ENCODE measurements at places on chromosomes 2 and 18.

- no peak for DNase-seq
Observed at GRCh38 chr2:241989074-241989473, 119.5 kb downstream of the RTP5 start.

DNA sequence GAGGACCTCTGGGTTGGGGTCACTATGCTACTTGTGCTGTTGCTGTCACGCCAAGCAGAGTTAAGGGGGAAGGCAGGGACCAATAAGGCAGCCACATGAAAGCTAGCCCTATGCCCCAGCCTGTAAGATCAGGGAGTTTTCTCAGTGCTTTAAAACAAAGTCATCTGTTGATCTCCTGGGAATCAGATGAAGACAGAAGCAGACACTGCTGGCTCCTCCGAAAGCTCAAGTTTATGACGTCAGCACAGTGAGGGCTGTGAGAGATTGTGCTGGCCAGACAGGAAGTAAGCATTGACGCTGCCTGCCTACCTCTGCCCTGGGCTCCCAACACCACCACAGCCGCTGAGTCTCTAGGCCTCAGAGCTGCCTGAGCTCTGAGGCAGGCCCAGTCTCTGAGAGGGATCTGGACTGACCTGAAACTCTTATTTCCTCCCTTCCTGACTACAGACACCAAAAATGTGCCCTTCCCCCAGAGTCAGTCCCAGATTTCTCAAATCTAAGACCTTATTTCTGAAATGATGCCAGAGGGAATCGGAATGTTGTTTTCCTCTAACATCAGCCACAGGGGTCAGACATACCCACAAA lies 118.1 kb upstream of the EPAS1 start:
- peak; percentile 74 for DNase-seq

- peak; percentile 4 for DNase-seq
Observed at GRCh38 chr2:193584522-193584938, 1389.8 kb upstream of the TMEFF2 start.

GRCh38 chr2:199756743-199757142 lies 94.2 kb downstream of the FTCDNL1 start:
- DNase-seq = no peak

GRCh38 chr18:39366656-39367055 lies 1801.1 kb upstream of the CELF4 start:
- no peak for DNase-seq

GRCh38 chr2:45607701-45608100 lies 3.4 kb downstream of the SRBD1 start:
- peak; percentile 13 for DNase-seq

DNA sequence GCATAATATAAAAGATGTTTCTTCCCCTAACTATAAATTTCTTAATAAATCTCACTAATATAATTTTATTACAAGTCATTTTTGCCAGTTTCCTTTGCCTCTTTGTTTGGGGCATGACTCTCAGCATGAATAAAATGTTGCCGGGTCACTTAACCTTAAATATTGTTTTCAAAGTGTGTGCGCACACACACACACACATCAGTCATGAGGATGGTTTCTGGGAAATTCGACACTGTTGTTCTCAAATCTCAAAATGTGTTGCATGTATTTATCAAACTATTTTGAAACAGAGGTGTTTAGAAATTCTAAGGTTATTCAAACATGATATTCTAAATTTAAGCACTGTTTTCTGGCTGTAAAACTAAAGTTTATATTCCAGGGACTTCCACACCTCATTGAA lies 31.5 kb downstream of the FAP start:
- no peak for DNase-seq

GRCh38 chr2:43051338-43051737 lies 175.1 kb downstream of the ZFP36L2 start:
- DNase-seq = no peak
